Stimulated activated CD4-positive, alpha-beta T cell treated with anti-CD3 and anti-CD28 coated beads, Interleukin-15, amount 100 ng/mL, for 1 hour (primary cell): ENCODE measurements at places on chromosomes 2 and 18.

- no peak for DNase-seq
These were observed 43.4 kb downstream of the COLEC12 start for GRCh38 chr18:457140-457519.

GRCh38 chr2:72983500-72984161, 66.3 kb downstream of the EMX1 start:
- DNase-seq: no peak

GRCh38 chr18:31269566-31269965, 48.4 kb upstream of the DSG1 start:
- no peak for DNase-seq

GRCh38 chr2:59658906-59659635, 894.4 kb downstream of the BCL11A start:
- DNase-seq: no peak

GRCh38 chr2:234464291-234464645, 32.6 kb downstream of the ARL4C start:
- no peak for DNase-seq

- no peak for DNase-seq
These were observed 3.4 kb downstream of the PXDN start for GRCh38 chr2:1740716-1741589.

DNA sequence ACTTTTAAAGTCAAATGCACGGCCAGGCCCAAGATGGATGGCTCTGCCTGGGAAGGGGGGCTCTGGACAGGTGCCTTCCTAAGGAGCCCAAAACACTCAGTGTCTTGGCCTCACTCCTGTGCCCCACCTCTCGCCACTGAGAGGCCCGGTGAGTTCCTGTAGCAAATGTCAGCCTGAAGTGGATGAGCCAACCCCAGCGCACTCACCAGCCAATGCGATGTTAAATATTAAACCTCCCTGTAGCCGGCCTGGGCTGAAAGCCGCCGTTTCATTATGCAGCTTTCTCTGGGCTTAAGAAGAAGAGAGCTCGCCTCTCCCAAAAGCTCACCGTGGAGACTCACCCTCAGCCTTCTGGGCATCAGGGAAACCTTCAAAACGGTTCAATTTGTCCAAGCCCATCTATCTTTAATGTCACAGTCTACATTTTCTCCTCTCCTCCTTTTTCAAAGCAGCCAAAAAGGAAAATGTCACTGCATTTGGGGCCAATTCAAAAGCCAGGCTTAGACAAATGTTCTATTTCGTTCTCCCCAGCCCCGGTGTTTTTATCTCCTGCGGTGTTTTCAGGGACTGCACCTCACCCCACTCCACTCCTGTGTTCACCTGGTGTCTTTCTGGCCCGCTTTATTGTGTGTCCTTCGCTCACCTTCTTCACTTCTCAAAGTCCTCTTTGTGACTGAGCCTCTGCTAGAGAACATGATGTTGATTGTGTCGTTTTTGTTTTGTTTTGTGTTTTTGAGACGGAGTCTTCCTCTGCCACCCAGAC, 124.0 kb downstream of the NRP2 start:
- no peak for DNase-seq

- DNase-seq: no peak
These were observed 23.4 kb upstream of the REEP1 start for GRCh38 chr2:86360776-86361175.

DNA sequence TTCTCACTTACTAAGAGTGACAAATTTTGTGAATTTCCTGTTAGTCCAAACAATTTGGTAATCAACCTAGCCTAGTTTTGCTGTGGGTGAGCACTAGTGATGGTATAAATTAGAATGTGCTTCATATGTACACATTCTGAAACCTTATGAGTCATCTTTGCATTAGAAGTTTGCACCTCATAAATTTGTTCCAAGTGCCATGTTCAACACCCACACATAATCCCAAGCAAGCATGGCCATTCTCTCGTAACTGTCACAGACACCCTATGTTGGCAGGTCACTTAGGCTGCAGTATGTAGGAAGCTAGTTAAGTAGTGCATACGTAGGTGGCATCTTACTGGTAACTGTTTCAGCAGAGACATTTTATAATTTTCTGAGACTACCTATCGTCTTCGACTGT, 46.9 kb downstream of the NAB1 start:
- no peak for DNase-seq
